ENCODE measurements at places on chromosomes 3 and 15. TPM values are rescaled to one million over a fixed set of nuclear protein-coding genes. Genes with fewer than 3 reads are reported as not detected.

- H3K27me3 ChIP-seq, result no peaks in the 10 kb centered on the region
- H3K36me3 ChIP-seq, result no peaks in the 10 kb centered on the region
- H3K4me1 ChIP-seq, result no peaks in the 10 kb centered on the region
- DNase-seq, result no peak
- no peak overlapping the region for H3K4me3 ChIP-seq
Measured at GRCh38 chr15:39131609-39132008, 449.3 kb upstream of the THBS1 start.

- H3K27ac ChIP-seq, result no peak overlapping the region
- H3K4me1 ChIP-seq, result peaks cover 4% of the 10 kb centered on the region
- DNase-seq, result no peak
- H3K36me3 ChIP-seq, result no peaks in the 10 kb centered on the region
- no peaks in the 10 kb centered on the region for H3K27me3 ChIP-seq
- H3K4me3 ChIP-seq, result no peak overlapping the region
Measured at GRCh38 chr3:146100825-146101444, 60.0 kb downstream of the PLOD2 start.

GRCh38 chr3:78186404-78186803, 1146.5 kb downstream of the ROBO2 start:
- H3K4me3 ChIP-seq, result no peak overlapping the region
- H3K4me1 ChIP-seq, result no peaks in the 10 kb centered on the region
- DNase-seq, result no peak

DNA sequence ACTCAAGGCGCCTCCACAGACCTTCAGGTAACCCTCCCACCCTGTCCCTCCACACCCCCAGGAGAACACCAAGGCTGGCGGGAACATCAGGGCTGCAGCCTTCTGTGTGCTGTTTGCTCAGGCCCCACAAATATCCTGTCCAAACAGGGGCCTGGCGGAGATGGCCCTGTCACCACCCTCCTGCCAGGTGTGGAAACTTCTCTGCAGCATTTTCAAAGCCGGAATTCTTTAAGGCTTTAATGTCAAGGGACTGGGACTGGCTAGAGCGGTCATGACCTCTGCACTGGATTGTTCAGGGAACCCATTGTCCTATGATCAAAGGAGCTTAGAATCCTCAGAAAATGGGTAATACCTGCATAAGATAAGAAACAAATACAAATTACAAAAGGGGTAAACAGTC, 46.6 kb downstream of the FBLN2 start:
- no peak overlapping the region for H3K4me3 ChIP-seq
- H3K4me1 ChIP-seq, result peaks cover 26% of the 10 kb centered on the region
- H3K27ac ChIP-seq, result no peak overlapping the region
- no peaks in the 10 kb centered on the region for H3K27me3 ChIP-seq
- DNase-seq, result no peak

DNA sequence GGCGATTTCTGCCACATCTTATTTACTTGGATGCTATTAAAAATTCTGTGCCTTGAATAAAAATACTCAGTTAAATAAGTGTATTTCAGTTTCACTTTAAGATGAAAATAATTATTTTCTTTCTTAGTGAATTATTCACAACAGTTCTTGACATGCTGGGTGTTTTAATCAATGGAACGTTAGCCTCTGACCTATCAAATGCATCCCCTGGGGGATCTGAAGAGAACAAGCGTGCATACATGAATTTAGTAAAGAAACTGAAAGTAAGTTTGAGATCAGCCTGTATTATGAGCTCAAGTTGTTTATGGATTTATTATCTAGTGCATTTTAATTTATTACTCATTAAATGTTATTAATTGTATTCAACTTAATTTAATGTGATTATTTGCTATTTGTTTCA, 597 bp downstream of the P2RY12 start:
- no peaks in the 10 kb centered on the region for H3K4me1 ChIP-seq
- no peak overlapping the region for H3K27ac ChIP-seq
- H3K4me3 ChIP-seq, result peak overlapping the region; percentile 9
- H3K27me3 ChIP-seq, result no peaks in the 10 kb centered on the region
- peaks cover 4% of the 10 kb centered on the region for H3K36me3 ChIP-seq

DNA sequence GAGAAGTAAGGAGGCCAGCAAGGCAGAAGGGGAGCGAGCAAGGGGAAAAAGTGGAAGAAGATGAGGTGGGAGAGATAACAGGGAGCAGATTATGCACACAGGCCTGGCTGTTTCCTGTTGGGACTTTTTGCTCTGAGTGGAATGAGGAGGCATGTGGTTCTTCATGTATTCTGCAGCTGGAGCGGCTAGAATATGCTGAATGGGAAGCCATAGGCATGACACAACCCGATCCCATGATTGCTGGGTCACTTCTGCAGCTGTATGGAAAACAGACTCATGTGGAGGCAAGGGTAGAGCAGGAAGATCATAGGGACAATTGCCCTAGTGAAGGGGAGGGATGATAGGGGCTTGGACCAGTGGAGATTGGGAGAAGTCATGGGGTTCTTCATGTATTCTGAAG, 206.0 kb upstream of the SUCLG2 start:
- H3K36me3 ChIP-seq, result no peaks in the 10 kb centered on the region
- H3K27ac ChIP-seq, result no peak overlapping the region
- DNase-seq, result no peak
- no peaks in the 10 kb centered on the region for H3K4me1 ChIP-seq
- H3K4me3 ChIP-seq, result no peak overlapping the region

DNA sequence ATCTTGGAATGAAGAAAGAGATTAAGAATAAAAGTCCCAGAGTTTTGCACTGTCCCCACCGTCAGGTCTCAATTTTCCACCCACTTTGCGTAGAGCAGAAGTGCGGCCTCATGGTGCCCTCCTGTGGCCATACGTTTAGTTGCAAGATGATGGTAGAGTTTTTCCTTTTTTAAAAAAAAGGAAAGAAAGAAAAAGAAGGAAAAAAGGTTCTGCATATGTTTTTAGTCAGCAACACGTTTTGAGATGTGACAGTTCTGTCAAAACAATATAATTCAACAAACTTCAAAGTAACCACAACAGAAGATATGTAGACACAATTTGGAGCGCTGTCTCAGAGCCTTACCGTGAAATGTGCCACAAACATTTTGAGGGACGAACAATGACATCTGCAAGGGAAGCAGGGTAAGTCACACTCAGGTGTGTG, 24.6 kb downstream of the EBLN2 start:
- H3K4me3 ChIP-seq, result no peak overlapping the region
- no peaks in the 10 kb centered on the region for H3K36me3 ChIP-seq
- DNase-seq, result peak; percentile 80
- H3K27me3 ChIP-seq, result no peaks in the 10 kb centered on the region
- no peak overlapping the region for H3K27ac ChIP-seq

DNA sequence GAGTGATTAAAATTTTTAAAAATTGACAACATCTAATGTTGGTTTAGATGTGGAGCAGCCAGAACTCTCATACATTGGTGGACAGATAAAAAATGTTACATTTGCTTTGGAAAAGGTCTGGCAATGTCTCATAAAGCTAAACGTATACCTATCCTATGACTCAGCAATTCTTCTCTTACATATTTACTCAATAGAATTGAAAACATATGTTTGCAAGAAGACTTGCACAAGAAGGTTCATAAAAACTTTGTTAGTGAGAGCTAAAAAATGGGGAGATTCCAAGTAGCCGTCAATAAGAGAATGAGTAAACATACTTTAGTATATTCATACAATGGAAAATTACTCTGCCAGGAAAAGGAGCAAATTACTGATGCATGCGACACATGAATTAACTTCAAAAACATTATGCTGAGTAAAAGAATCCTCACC, 30.0 kb downstream of the MASP1 start:
- H3K27ac ChIP-seq, result no peak overlapping the region
- H3K36me3 ChIP-seq, result peaks cover 5% of the 10 kb centered on the region
- H3K27me3 ChIP-seq, result no peaks in the 10 kb centered on the region
- no peak for DNase-seq
- H3K4me3 ChIP-seq, result no peak overlapping the region
- H3K4me1 ChIP-seq, result no peaks in the 10 kb centered on the region

DNA sequence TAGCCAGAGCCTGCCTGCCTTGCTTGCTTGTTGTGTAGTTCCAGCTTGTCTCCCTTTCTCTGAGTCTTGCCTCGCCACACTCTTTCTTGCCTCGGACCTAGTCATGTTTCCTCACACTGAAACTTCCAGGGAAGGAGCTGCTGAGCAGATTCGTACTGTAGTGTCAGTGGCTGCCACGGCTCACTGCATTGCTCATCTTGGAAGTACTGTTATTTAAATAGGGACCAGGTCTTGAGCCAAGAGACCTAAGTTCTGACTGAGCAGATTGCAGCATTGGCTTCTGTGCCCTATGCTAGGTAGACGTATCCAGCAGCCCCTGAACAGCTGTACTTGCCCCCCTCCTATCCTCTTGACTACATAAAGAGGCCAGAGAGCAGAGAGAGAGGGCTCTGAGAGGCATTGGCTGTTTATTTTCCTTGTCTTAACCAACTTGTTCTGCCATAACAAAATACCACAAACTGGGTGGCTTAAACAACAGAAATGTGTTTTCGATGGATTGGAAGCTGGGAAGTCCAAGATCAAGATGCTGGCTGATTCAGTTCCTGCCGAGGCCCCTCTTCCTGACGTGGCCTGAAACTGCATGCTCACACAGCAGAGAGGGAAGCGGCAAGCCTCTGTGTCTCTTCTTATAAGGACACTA, 5.8 kb upstream of the RARRES1 start:
- DNase-seq, result no peak
- H3K27me3 ChIP-seq, result no peaks in the 10 kb centered on the region
- H3K4me3 ChIP-seq, result no peak overlapping the region

- no peak for DNase-seq
- H3K4me1 ChIP-seq, result no peaks in the 10 kb centered on the region
- H3K27ac ChIP-seq, result no peak overlapping the region
- no peaks in the 10 kb centered on the region for H3K36me3 ChIP-seq
- H3K4me3 ChIP-seq, result no peak overlapping the region
Measured at GRCh38 chr15:91839867-91840266, 13.6 kb upstream of the SLCO3A1 start.

DNA sequence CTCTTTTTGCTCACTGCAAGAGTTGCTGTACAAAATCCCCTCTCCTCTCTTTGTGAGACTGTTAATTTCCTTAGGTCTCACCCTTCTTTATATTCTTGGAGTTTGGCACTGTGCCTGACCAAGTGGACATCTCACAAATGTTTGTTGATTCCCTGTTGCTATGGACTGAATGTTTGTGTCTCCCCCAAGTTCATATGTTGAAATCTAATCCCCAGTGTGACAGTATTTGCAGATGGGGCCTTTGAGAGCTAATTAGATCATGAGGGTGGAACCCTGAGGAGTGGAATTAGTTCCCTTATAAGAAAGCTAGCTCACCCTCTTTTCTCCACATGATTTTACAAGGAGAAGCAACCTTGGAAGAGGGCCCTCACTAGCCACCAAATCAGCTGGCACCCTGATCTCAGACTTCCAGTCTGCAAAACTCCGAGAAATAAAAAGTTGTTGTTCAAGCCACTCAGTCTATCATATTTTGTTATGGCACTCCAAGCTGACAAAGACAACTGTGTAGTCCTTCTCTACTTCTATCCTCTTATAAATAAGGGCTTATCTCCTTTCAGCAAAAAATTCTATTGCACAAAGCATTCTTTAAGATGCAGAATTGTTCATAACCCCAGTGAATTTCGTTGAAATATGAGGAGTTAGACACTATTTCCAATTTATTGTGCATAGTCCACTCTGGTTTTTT, 65.5 kb upstream of the NPHP3 start:
- no peaks in the 10 kb centered on the region for H3K4me1 ChIP-seq
- no peak overlapping the region for H3K4me3 ChIP-seq
- no peak overlapping the region for H3K27ac ChIP-seq
- H3K36me3 ChIP-seq, result no peaks in the 10 kb centered on the region
- DNase-seq, result peak; percentile 17

DNA sequence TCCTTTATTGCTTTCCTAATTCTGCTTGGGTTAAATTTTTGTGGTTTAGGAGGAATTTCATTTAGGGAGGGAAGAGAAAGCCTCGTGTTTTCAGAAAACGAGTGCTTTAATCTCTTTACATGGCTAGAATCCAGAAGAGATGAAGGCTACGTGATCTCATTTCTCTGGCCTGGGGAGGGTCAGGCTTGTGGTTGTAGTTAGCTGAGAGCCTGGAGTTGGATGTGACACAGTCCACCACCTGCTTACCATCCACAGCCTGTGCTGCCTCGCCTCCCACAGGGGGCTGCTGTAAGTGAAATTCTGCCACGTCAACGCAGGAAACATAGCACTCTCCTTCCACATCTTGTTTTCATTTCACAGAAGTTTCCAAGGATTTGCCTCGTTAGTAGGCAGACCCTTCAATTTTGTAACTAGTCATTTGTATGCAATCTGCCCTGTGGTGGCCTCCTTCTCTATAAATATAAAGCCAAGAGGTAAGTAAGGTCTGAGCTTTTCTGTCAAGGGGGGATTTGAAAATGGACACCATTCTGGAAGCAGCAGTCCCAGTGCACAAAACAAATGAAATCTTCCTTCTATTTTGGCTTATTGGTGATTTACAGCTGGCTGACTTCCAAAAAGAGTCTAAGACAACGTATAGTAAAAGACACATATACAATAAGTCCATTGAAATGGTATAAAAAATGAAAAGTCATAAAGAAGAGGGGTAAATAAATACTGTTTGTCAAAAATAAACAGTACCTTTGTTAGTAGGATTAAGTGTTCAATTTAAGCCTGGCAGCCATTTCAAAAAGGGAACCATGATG, 3.4 kb downstream of the GXYLT2 start:
- H3K4me1 ChIP-seq, result peaks cover 4% of the 10 kb centered on the region
- H3K36me3 ChIP-seq, result no peaks in the 10 kb centered on the region
- H3K4me3 ChIP-seq, result no peak overlapping the region

DNA sequence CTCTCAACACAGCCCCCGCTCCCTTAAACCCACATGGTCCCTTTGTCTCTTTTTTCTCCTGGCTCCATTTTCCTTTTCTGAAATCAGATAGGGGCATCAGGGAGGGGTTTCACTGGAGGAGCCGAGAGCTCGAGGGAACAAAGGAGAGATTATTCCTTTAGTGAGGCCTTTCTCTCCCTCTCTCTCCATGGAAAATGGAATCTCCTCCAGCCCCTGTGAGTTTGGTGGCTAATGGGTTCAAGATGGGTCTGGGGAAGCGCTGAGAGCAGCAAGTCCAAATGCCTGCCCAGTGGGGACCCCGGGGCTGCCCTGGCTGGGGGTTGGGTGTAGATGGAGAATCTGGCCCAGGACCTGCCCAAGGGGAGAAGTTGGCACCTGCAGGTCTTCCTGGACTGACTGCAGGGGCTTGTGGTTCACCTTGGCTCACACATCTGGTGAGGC, 56.8 kb downstream of the ITGA11 start:
- peaks cover 6% of the 10 kb centered on the region for H3K4me1 ChIP-seq
- H3K27ac ChIP-seq, result no peak overlapping the region
- H3K36me3 ChIP-seq, result no peaks in the 10 kb centered on the region
- peaks cover 2% of the 10 kb centered on the region for H3K27me3 ChIP-seq
- no peak for DNase-seq
- H3K4me3 ChIP-seq, result no peak overlapping the region

- no peak for DNase-seq
- peaks cover 15% of the 10 kb centered on the region for H3K4me1 ChIP-seq
- no peak overlapping the region for H3K27ac ChIP-seq
- H3K27me3 ChIP-seq, result no peaks in the 10 kb centered on the region
- H3K36me3 ChIP-seq, result peaks cover 47% of the 10 kb centered on the region
- H3K4me3 ChIP-seq, result no peak overlapping the region
Measured at GRCh38 chr3:126136428-126137220, 43.8 kb downstream of the ALDH1L1 start.

GRCh38 chr3:27923349-27924068, 201.4 kb upstream of the EOMES start:
- no peak overlapping the region for H3K4me3 ChIP-seq
- DNase-seq, result no peak
- H3K36me3 ChIP-seq, result no peaks in the 10 kb centered on the region
- H3K4me1 ChIP-seq, result no peaks in the 10 kb centered on the region

CD80 gene
- not detected for total RNA-seq

AMT gene
- 4.1 TPM for total RNA-seq

CMTM7 gene
- 7.1 TPM for total RNA-seq

SHF gene
- 15.2 TPM for total RNA-seq

CD200R1 gene
- total RNA-seq, result 3.3 TPM

IGF2BP2 gene
- total RNA-seq, result 59.3 TPM

SEMA3B gene
- total RNA-seq, result 139 TPM

Measured in spinal cord (tissue), 10 donors.